ENCODE measurements at places on chromosomes 5 and 9.

DNA sequence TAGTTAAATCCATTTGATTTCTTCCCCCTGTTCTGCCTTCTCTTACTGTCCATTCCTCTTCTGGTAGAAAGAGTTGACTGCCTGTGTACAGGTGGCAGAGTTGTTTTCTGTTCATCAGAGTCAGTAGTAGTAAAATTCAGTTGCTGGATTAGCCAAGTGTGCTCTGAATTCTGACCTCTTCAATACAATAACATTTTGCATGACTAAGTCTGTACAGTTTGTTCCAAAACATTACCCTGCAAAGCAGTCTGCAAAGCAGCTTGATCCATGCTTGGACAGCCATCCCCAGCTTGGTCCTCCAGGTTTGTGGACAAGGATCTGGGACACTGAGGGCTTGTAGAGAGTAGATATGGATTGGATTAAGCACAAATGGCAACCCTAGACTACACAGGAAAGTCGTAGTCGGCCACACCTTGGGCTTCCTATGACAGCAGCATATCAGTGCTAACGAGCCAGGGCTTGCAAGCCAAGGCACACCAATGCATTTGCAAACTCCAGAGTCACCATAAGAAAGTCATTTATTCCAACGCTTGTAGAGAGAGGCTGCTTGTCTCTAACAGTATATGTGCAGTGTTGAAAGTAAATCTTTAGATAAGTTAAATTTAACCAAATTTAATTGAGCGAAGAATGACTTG, 25.2 kb downstream of the IL12B start:
- DNase-seq = no peak

DNA sequence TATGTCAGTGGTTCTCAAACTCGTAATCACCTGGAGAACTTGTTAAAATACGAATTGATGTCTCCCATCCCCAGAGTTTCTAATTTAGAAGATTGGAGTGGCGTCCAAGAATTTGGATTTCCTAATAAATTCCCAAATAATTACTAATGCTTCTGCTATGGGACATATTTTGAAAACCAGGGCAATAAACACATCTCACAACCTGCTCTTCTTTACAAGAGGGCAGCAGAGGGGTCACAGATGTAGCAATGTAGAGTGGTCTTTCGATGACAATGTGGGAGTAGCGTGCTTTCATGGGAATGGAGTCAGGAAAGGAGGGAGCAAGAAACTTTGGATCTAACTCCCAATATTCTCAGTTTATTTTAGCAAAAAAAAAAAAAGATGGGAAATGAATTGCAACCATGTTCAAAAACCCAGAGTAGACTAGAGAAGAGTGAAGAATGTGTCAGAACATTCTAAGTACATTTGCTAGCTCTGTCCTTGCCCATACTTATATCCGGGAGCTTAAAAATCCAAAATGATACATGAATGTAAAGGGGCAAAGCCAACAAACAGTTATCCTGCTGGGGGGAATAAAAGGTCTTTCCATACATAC, 33.8 kb upstream of the ALDH1A1 start:
- no peak for DNase-seq

- DNase-seq = no peak
These were observed 9.9 kb upstream of the PLEKHG4B start for GRCh38 chr5:82097-82496.

- DNase-seq = no peak
These were observed 71.9 kb downstream of the GDNF start for GRCh38 chr5:37767961-37768360.

- DNase-seq = no peak
These were observed 320.1 kb downstream of the AGTPBP1 start for GRCh38 chr9:85421641-85422040.

DNA sequence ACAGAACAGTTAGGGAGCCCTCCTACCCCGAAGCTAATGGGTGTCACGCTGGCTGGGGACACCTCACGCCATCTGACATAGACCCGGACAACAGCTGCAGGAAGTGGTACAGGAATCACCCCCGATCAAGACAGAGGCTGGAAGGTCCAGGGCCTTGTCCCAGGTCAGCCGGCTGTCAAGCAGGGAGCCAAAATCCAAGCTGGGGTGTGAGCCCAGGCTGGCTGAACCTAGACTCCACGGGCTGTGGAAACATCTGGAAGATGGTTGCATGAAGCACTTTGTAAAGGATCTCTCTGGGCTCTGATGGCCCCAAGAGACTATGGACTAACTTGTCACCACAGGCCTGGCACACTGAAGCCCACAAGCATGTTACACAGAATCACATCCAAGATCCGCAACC, 68.9 kb upstream of the STXBP1 start:
- no peak for DNase-seq

GRCh38 chr5:78497573-78498533, 137.4 kb downstream of the SCAMP1 start:
- no peak for DNase-seq

DNA sequence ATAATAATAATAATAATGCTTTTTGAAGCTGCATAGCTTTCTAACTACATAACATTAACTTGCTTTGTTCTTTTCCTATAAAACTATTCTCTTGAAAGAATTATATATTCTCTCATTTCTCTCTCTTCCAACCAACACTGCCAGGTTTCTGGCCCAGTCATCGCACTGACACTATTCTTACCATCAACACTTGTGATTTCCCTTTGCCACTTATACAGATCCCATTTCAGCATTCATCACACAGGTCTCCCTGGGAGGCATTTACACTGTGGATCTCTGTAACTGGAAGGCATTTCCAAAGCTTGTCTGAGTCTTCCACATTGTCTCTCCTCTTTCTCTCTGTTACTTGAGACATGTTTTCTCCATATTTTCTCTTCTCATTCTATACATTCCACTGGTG, 777.8 kb upstream of the ACO1 start:
- no peak for DNase-seq

- no peak for DNase-seq
These were observed 35.7 kb downstream of the LHX2 start for GRCh38 chr9:124047251-124047672.

- DNase-seq = no peak
These were observed 404.0 kb downstream of the PDE4D start for GRCh38 chr5:59489551-59489950.

DNA sequence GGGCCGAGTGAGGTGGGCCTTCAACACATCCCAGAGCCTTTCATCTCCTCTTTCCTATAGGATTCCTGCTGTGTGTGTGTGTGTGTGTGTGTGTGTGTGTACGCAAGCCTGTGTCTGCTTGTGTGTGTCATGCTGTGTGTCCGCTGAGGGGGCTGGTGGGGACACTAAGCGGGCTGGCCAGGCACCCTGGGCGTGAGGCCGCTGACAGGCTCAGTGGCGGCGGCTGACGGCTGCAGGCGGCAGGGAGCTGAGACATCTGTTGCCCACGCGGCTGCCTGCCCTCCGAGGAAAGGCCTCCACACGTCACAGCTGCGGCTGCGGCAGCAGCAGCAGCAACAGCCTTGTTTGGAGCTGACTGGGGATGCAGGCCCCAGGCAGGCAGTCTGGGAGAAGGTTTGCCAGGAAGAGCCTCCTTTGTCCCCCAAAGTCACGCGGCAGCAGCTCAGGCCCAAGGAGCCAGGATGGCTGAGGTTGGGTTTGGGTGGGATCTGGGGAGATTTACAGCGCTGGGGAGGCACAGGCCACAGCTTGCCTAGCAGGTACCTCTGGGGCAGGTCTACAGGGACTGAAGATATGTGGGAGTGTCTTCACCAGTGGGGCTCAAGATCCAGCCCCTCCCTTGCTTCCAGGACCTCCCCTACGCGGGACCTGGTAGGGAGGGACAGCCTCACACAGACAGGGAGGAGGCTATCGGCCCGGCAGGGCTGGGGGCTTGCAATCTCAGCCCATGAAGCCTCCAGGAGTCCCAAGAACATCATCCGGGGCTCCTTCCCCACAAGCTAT, 1.8 kb downstream of the PDLIM4 start:
- DNase-seq = no peak

DNA sequence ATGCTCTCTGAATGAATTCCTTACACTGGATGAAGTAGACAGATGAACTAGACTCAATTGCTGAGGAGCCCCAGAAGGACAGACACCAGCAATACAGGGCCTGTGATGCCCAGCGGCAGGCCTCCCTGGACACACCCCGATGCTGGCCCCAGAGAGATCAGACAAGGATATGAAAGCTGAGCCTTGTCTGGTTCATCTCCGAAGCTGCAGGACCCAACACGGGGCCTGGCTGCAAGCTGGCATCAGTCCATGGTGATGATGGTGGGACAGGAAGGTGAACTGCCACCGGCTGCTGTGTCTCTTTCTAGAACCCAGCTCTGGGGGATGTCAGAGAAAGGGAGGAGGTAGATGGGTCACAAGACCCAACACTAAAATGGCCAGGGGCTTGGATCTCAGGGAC, 104.0 kb upstream of the LMX1B start:
- DNase-seq = no peak

- DNase-seq = no peak
These were observed 53.3 kb upstream of the SPATA31D4 start for GRCh38 chr9:81874931-81875330.

DNA sequence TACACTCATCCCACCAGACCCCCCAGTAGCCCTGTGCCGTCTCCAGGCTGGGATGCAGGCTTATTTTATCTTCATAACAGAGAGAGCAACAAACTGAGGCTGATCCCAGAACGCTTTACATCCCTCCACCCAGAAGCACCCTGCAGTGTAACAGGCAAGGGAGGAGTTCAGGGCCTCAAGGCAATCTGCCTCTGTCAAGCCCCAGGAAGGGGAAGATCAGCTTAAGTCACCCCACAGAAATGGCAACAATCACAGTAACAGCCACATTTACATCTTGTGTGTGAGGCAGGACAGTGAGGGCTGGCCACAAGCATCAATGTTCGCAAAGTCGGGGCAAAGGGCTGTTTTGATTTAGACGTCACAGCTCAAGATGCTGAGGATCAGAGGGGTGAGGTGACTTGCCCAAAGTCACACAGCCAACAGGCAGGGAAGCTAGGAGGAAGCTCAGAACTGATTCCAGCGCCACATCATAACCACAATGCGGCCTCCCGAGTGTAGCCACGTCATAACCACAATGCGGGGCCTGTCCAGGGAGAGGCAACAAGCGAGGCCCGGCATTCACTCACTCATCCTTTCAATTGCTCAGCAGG, 14.4 kb downstream of the STK10 start:
- DNase-seq = peak; percentile 87

DNA sequence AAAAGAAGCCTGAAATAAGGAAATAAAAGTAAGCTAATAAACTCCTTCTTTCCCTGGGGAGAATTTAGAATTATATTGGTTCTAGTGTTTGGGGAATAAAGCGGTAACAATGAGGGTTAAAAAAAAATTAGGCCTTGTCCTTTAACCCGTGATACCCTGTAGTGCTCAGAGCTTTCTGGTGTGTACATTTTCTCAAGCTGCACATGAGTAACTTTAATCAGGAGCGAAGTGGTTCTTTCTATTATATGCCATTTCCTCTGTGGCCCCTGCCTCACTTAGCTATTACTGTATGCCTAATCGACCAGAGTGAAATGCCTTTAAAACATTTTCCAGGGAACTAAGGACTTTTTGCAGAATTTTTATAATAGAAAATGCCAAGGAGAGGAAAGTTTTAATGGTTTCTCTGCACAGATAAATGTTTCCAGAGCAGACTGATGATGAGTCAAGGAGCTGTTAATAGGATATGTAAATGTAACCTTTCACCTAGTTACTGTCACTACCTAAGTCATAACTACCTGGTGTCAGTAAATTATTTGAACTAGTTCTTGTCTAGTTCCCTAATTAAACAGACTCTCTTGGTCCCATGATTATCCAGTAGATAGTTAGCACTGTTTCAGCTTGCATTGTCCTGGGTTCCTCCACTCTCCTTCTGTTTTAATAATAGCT, 7.6 kb downstream of the PAM start:
- DNase-seq = no peak

GRCh38 chr5:177507165-177507564, 2.5 kb downstream of the DOK3 start:
- no peak for DNase-seq

- no peak for DNase-seq
These were observed 8.0 kb upstream of the FXN start for GRCh38 chr9:69027355-69028097.

DNA sequence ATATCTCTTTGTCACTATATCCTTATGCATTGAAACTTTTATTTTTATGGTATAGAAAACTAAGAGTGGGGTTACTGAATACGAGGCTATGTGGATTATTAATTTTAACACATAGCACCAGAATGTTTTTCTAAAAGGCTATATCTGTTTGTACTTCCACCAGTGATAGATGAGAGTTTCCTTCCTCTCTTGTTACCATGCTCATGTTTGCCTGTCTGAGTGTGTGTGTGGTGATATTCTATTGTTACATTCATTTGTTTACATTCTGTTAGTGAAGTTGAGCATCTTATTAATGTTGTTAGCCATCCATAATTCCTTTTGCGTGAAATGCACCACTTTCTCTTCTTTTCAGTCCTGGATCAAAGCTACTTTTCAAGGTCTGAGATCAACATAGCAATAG, 54.1 kb upstream of the ALDH1A1 start:
- no peak for DNase-seq

- peak; percentile 75 for DNase-seq
These were observed at the start of gene IRX4 for GRCh38 chr5:1882337-1883119. Gene IRX4, minus strand, starts transcription at chr5:1882925. Its CDS starts 278 bp downstream, at chr5:1882647.

GRCh38 chr5:36162810-36163486, 11.0 kb downstream of the SKP2 start:
- DNase-seq = no peak

DNA sequence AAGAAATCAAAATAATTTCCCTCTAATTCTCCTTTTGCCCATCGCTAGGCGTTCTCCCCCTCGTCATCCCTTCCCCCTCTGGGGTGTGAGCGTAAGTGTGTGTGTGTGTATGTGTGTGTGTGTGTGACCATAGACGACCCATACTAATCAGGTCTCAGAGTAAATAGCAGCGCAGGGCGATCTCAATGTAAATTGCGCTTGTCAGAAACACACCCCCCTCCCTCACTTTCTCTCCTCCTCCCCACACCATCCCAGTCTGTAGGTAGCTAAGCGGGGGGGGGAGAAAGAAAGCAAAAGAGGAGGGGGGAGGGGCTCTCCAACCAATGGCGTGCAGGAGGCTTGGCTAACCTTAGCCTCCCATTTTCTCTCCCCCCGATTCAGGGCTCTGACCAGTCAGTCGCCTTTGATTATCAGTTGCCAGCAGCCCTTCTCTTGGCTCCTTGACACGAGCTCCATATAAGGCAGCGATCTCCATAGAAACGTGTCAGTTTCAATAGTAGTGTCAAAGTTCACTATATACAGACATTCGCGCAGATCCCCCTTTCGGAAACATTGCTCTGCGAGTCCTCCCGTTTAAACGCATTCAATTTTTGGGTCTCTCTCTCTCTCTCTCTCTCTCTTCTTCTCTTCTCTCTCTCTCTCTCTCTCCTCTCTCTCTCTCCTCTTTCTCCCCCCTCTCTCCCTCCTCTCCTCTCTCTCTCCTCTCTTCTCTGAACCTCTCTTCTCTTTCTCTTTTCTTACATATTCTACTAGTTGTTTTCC, at the start of gene NR2F1:
TSS of gene NR2F1 (plus strand) at position 546 of the 762 bp plus-strand sequence. CDS start 1,802 bp downstream, outside the sequence.
- DNase-seq = peak; percentile 78

- no peak for DNase-seq
These were observed 45.6 kb downstream of the CNTRL start for GRCh38 chr9:121120386-121120785.

GRCh38 chr9:30928045-30928444, 1456.4 kb upstream of the ACO1 start:
- DNase-seq = no peak

Measured in left lung (tissue), 14 donors.